CD4-positive, alpha-beta T cell treated with Interleukin-17A for 1 hour (primary cell): ENCODE measurements at places on chromosomes 7 and 10.

DNA sequence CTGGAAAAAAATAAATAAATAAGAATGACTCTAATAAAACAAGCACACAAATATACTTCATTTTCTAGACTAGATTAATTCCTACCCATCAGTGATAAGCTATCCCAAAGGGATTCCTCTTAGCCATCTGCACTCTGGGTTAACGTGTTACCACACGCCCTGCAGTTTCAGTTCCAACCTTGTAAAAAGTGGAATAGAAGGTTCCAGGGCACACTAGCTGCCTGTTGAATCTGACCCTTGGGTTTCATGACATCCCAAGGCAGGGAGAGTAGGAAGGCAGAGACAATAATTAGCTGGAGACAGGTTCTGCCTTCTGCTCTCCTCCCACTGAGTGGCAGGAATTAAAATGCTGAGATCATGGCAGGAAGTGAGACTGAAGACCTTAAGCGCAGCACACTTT, 33.5 kb downstream of the SLC37A3 start:
- no peak for DNase-seq

GRCh38 chr7:154975984-154976383, 26.9 kb downstream of the PAXIP1 start:
- no peak for DNase-seq

- no peak for DNase-seq
These were observed 106.6 kb upstream of the RNF32 start for GRCh38 chr7:156533964-156534363.

DNA sequence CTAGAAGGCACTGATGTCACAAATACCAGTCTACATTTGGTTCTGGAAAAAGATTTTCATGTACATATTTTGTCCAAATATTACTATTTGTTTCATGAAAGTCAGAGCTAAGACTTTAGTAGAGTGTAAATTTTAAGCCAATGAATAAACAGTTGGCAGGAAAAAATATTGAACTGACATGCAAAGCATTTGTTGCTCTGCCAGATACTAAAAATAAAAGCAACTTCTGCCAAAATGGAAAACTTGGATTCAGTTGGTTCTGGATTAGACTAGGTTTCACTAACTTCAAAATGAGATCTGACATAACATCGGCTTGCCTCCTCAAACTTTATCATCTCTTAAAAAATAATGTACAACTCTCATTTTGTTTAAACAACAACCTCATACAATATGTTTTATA, 34.9 kb downstream of the FAM204A start:
- no peak for DNase-seq

- no peak for DNase-seq
These were observed 5.7 kb upstream of the ZNF862 start for GRCh38 chr7:149832332-149833041.
